ENCODE measurements at places on chromosomes 6 and 20. TPM values are rescaled to one million over a fixed set of nuclear protein-coding genes. Genes with fewer than 3 reads are reported as not detected.

GRCh38 chr20:21832442-21833385, 127.2 kb downstream of the PAX1 start:
- DNase-seq: no peak

DNA sequence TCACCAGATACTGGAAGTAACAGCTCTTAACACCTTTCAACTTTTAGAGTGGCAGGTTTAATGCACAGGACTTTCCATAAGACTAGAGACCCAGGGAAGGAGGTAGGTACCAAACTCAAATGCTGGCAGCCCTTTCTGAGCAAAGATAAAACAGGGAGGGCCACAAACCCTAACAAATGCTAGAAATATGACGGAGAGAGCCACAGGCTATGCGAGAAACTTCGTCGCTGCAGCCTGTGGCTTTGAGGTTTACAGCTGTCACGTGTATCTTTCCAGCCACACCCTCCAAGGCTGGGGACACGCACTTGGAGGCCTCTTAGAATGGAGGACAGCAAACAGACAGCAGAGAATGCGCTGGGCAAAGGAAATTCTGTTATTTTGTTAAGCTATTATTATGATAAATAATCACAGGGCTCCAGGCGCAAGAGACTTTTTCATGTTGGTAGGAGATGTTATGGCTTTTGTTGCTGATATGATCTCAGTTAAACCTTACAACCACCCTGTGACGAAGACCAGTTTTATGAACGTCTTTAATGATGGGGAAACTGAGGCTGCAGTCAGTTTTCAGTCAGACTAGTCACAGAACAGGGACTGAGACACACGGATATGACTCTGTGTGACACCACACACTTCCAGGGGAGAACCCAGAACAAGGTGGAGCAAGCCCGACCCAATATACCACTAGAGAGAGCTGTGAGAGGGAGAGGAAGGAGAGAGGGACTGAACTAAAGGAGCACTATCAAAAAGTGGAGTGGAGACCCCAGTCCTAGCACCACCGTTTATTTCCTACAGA, 2.0 kb downstream of the TRAM2 start:
- no peak for DNase-seq

PDE7B gene
- not detected for total RNA-seq

TSPO2 gene
- total RNA-seq: not detected

SLC16A10 gene
- total RNA-seq: 16.9 TPM

Measured in H1 (cell line).